Kasumi-1 (cell line): ENCODE measurements at places on chromosomes 2 and 18.
A peak's percentile ranks its signal among the peaks of the same experiment; 100 is the strongest.

DNA sequence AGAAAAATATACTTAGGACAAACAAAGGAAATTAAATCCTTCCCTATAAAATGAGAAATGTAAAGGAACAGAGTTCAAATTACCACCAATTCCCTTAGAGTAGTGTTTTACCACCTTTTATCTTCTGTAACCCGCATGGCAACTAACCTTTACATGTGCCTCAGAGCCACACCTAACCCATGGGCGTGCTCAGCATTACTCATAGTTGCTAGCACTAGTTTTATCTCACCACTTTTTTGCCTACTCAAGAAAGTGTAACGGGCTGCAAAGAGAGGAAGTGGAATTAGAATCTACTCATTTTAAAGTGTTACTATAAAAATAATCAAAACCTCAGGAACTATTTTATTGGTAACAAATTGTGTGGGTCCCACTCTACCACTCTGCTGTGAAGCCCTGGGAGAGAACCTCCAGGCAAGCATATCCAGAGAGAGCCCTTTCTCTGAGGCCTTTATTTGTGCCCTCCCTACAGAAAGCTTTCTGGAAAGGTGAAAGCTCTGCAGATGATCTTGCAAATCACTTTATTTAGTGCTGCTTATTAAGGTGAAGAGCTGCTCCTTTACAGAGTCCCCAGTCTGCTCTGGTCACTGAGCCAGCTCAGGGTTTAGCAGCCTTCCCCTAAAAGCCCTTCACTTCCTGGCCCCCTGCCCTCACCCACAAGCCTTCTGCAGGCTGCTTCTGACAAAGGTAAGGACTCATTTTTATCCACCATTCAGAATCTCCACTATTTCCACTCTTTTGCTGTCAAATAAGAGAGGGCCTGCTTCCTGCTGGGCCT is 98.8 kb downstream of the TRABD2A start:
- DNase-seq: no peak

DNA sequence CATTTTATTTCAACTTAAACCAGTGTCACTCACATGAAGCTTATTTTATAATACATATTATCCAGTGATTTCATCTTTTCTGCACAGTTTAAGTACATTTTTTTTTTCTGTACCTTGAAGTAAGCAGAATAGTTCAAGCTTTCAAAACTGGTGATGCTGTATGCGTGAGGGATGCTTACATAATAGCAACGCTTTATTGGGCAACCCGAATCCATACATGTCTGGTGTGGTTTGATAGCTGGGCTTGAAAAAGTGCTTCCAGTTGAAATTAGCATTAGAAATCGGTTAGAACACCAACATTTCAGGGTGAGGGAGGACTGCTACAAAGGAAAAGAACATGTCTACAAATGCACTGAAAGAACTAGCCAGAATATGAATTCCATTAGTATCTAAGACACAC is 117.4 kb downstream of the MBP start:
- no peak for DNase-seq

- no peak for DNase-seq
These were observed 221.9 kb upstream of the RBBP8 start for GRCh38 chr18:22711192-22711685.

DNA sequence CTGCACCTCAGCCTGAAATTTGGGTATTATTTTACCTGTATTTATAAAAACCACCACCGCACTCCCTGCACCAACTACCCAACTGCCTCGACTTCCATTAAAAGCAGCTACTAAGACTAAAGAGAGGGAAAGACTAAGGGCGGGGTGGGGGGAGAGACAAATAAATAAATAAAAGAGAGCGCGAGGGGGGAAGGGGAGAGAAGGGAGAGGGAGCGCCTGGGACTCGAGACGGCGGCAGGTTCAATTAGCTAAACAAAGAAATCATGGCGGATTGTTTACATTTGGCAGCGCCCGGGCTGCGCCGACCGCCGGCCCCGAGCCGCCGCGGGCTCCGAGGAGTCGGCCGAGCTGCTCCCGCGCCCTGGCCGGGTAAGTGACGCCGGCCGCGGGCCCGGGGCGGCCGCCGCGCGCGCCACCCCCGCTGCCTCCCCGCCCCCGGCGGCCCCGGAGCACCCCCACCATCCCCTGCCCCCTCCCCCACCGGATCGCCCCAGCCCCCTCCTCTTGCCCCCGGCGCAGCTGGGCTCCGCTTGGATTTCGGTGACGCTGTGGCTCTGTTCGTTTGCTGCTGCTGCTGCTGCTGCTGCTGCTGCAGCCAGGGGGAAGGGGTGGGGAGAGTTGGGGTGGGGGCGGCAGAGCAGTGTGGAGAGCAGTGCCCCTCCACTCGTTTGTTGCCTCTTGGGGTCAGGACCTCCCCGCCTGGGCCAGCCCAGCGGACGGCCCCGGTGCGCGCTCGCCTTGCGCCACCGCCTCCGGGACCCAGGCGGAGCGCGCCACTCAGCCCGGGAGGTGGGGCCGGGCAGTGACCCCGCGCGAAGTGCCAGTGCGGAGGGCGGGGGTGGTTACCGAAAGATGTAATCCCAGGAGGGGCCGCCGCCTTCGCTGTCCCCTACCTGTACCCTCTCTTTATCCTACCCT is 187.2 kb upstream of the FANCL start:
- peak; percentile 24 for DNase-seq

DNA sequence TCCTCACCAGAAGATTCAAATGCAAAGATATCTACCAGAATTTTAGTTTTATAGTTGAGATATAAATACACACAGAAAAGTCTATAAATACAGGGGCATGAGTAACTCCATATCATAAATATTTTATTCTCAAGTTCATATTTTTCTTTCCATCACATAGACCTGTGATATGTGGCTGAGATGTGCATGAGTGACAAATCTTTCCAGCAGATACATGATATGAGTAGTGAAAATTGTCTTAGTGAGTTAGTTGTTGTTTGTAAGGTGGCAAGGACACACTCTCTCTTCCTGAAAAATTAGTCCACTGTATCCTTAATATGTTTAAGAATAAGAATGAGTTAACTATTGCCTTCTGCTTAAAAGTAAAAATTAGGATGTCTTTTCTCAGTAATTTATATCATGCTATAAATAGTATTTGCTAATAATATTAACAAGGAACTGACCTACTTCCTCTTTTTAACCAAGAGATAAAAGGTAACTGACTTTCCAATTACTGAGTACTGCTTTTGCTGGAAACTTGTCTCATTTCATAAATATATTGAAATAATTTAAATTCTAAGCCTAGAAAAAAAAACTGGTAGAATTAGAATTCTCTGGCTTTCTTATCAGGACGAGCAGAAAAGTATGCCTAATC is 85.2 kb upstream of the SESTD1 start:
- peak; percentile 25 for DNase-seq

GRCh38 chr18:45608400-45608799 is 6.9 kb upstream of the SLC14A2 start:
- DNase-seq: no peak

DNA sequence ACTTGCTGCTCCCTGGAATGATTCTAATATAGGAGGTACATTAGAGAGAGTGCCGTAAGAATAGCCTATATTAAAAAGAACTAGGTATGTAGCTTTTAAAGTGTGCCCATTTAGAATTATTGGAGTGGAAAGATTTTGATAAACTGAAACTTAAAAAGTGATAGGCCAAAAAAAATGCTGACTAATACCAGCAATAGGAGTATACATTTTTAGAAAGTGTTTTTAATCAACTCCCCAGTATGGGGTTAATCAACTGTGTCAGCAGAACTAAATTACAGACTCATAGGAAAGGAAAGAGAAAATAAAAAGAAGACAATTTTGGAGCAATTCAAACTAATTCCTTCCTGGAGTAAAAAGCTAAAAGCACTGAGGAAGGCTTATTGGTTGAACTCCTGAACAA is 13.3 kb upstream of the MEIS1 start:
- DNase-seq: no peak
